Chondrocyte (in vitro differentiated cells): ENCODE measurements at places on chromosomes 11 and 22.

- no peak for DNase-seq
Observed at GRCh38 chr22:28351476-28351875, 328.2 kb downstream of the TTC28 start.

- DNase-seq: no peak
Observed at GRCh38 chr11:111462329-111462728, 49.9 kb downstream of the BTG4 start.

GRCh38 chr11:84261707-84262106, 975.5 kb upstream of the CCDC90B start:
- DNase-seq: no peak

GRCh38 chr11:31953803-31954327, 137.0 kb upstream of the RCN1 start:
- DNase-seq: no peak

GRCh38 chr22:24416611-24417010, 10.8 kb upstream of the ADORA2A start:
- DNase-seq: no peak

GRCh38 chr11:64252003-64252872, 908 bp downstream of the PLCB3 start:
- DNase-seq: no peak

DNA sequence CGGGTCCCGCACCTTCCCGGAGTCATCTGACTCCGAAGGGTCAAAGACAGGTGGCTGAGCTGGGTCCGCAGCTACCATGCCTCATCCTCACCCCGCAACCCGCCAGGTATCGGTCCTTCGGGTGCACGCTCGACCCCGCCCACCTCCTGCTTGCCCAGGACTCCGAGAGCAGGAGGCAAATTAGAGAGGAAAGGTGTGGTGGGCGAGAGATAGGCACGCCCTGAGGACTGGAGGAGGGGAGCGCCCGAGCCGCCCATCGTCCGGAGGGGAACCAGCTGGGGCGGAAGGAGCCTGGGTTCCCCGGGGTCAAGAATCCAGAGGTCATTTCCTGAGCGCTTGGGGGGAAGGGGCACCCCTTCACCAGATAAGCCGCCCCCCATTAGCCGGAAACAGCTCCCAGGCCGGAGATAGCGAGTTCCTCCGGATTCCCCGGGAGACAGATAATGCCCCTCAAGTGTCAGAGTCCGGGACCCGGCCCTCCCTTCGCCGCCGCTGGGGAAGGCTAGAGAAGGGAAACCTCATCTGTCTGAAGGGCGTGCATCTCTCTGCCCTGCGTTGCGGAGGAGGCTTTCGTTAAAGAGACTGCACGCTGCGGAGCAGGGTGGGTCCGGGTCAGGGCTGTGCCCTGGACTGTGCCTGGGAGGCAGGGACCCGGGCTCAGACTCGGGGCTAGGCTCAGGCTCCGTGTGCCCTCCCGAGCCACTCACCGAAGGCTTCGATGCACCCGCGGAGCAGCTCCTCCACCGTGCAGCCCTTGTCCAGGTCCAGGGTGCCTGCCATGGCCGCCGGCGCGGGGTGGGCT, 1.7 kb downstream of the RASGRP2 start:
- DNase-seq: no peak

DNA sequence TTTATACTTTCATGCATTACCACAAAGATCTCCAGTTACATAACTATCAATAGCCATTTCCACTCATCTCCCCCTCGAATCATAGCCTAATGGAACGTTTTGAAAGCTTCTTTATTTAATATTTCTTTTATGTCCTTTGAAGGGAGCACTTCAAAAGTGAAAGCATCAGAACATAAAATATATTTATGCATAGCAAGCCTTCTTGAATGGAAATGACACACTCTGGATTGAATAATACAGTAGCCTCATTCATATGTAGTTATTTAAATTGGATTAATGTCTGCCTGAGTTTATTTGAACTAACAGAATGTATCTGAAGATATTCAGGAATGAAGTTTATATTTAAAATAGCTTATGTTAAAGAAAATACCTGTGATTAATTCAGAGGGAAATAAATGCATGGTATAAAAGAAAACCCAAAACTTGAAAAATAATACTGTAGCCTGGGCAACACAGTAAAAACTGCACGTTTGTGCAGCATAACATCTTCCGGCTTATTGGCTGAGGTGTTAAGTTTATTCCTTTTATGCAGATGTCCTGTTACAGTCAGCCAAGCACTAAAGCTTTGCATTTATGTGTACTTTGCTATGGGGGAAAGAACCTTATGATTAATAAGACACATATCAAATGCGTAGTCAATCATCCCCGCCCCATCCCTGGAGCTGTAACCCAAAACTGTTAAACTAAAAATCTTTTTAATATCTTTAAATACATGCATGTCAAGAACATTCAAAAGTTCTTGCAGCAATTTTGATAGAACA, 22.0 kb downstream of the OOSP3 start:
- DNase-seq: no peak

DNA sequence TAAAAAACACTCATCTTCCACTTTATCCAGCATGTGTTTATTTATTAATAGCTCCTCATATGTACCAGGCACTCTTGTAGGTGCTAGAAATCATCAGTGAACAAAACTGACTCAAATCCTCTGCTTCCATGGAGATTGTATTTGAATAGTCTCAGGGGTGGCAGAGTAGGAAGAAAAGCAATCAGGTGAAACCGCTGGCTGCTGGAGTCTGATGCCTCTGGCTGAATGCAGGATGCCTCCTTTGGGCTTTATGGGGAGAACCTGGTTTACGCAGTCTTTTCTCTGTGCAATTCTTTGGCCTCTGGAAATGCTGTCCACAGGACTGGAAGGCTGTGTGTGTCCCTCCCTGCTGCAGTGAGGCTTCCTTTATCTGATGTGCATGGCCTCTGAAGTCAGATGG, 12.8 kb upstream of the OSBP2 start:
- no peak for DNase-seq

- DNase-seq: no peak
Observed at GRCh38 chr11:108122166-108122628, 830 bp downstream of the ACAT1 start.

GRCh38 chr11:42890773-42891172, 421.0 kb upstream of the API5 start:
- no peak for DNase-seq

DNA sequence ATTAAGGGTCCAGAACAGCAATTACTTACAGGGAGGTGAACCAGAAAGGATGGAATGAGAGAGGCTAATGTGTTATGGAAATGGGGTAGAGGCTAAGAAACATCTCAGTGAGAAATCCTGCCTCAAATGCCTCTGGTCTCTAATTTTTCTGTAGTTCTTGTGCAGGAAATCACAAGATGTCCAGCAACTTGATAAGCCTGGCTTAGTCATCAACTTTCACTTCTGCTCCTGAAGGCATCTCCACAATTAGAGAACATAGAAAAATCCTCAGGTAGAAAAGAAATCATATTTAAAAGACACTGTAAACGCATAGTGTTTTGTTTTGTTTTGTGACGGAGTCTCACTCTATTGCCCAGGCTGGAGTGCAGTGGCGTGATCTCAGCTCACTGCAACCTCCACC, 18.7 kb downstream of the MRGPRX4 start:
- DNase-seq: no peak

- no peak for DNase-seq
Observed at GRCh38 chr11:1338201-1339065, 29.0 kb upstream of the TOLLIP start.

GRCh38 chr22:25360891-25361645, 141.6 kb downstream of the CRYBB2 start:
- peak; percentile 69 for DNase-seq

DNA sequence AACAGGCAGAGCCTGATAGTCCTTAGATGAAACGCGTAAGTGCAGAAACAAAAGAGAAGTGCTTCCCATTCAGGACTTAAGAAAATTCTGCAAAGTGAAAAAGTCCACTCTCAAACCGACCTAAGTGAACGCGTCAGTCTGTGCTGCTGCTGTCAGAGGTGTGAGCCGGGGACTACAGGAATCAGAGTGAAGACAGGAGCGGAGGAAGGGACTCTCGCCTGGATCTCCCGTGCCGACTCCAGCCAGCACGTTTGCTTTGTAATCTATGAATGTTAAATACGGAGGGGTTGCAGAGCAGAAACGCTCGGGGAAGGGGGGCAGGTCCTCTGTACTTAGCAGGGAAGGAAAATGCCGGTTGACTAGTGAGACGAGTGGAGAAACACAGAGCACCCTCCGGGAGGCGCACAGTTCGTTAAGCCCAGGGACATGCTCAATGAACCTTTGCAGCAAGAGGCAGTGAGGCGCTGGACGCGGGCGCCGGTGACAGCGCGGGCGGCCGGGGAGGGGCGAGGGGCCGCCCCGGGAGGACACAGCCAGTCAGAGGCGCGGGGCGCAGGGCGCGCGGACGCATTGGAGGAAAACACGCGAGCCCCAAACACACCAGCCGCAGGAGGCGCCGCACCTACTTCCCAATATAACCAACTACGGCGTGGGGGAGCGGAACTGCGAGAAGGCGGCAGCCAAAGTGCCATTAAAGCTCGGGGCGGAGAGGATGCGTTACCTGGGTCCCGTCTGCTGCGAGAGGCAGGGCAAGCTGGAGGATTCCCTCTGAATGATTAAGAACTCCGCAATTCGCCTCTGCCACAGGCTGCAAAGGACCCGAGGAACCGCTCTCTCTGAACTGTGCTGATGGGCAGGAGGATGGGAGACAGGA, at the start of gene CNTN5:
Gene CNTN5 (plus strand): TSS at position 598 of the 874 bp plus-strand sequence.
- DNase-seq: peak; percentile 43

- DNase-seq: no peak
Observed at GRCh38 chr11:112497826-112498225, 237.2 kb upstream of the PLET1 start.

DNA sequence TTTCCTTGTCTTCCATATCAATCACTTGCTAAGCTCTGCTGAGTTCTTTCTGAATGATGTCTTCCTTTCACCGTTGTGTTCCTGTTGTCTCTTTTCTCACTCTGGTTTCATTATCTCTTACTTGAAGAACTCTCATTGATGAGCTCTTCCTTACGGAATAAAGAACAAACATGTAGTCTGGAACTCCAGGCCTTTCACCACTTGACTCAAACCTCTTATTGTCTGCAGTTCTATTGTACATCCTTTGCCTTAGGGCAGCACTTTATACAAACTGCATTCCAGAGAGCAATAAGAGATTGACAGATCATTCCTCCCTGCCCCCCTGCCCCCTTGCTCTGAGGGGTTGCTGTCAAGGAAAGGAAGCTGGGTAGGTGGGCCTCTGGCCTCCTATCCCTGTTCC, 517.4 kb downstream of the TMEM135 start:
- no peak for DNase-seq

DNA sequence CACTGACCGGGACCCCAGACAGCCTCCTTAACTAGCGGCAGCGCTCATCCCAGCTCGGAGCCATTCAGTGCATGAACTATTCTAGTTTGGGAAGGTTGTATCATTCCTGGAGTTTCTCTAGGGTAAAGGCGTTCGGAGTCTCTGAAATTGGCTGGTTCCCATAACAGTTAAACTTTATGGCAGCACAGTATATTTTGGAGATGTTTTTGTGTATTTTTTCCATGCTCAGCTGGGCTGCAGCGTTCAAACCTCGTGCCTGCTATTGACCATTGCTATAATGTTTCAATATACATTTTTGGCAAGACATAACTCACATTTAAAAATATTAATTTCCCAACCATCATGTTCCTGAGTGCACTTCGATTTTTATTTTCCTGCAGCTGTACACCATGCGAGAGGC, 169.7 kb downstream of the ST3GAL4 start:
- DNase-seq: no peak

GRCh38 chr22:42069801-42070516, 653 bp downstream of the NAGA start:
- DNase-seq: no peak

- DNase-seq: peak; percentile 18
Observed at GRCh38 chr11:66050581-66051231, 1.5 kb upstream of the SF3B2 start.

GRCh38 chr22:24095826-24096757, 85.0 kb downstream of the CABIN1 start:
- peak; percentile 32 for DNase-seq

DNA sequence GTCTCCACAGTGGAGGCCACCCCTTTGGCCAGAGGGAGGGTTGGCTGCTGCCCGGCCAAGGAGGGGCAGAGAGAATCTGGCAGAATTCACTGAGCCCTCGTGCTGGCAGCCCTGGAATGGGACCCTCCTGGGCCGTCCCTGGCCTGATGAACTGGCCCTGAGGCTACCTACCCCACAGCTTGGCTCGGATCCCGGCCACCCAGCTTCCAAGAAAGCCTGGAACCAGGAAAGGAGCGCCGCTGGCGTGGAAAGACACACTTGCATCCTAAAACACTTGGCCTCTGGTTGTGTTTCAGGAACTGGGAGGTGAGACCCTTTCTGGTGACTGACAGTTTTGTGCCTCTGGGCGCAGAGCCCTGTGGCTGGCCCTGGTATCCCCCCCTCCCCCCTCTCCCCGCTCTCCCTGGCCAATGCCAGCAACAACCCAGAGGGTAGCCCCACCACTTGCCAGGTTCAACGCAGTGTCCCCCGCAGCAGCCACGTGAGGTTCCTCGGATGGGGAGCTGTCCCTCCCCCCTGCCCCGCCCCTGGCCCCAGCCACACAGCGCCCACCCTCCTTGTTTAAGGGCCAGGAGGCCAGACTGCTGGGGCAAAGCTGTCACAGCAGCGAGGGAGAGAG, 693 bp downstream of the NFAM1 start:
- DNase-seq: no peak

DNA sequence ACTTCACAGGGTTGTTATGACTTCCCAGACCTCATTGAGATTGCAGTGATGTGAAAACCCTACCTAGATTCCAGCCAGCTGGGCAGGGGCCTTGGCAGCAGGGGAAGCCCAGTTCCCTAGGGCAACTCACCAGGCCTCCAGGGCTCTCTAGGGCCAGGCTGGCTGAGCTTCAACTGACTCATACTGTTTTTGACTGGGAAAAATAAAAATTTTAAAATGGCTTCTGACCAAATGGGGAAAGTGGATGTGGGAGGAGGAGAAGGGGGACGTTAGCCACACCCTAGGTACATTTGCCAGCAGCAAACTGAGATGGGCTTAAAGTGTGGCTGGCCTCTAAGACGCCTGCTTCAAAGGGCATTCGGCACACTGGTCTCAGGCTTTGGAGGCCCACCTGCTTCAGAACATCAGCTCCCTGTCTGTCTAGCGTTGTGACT, 39.0 kb downstream of the BMAL1 start:
- no peak for DNase-seq

DNA sequence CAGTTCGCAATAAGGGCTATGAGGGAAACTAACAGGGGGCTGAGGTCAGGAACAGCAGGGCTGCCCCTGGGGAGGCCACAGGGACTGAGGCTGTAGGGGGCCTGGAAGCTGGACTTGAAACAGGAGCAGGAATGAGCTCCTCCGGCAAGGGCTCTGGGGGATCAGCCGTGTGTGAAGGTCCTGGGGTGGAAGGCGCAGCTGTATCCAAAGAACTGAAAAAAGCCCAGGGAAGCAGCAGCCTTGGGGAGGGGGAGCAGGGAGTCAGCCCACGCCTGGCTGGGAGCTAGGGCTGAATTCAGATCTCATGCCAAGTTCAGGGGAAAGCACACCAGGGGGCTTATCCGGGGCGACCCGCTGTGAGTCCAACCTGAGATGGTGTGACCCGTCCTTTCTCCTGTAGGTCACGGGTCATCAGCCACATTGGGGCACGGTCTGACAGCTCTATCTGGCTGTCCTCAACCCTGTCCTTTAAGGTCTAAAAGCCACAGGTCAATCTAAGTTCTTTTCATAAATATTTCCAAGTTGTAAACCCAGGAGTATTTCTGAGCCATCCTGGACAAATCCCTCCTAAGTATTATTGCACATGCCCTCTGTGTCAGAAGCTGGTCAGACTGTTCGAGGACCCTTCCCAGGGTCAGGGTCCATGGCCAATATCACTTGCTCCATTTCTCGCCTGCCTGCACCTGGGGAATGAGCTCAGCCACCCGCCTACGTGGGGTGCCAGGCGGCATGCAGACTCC, 18.0 kb downstream of the TP53AIP1 start:
- no peak for DNase-seq

- no peak for DNase-seq
Observed at GRCh38 chr11:3837793-3838192, 3.0 kb downstream of the RHOG start.
